NCI-H748 treated with DMSO at 0.1 percent for 48 hours (cell line): ENCODE measurements at places on chromosomes 5 and 9.

- peak; percentile 12 for DNase-seq
These were observed 149.1 kb upstream of the KLF4 start for GRCh38 chr9:107638521-107639310.

DNA sequence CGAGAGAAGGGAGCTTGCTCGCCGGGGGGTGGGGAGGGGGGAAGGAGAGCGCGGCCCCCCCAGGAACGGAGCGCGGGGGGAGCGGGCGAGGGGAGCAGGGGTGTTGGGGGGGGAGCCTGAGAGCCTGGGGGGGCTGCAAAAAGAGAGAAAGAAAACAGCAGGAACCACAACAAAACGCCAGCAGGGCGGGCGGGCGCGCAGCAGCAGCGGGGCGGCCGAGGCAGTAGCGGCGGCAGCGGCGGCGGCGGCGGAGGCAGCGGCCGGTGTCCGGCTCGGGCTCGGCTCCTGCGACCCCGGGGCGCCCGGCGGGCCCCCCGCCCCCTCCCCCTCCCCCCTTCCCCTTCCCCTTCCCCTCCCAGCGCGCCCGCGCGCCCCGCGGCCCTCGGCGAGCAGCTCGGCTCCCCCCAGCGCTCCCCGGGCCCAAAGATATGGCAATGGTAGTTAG is 1.6 kb downstream of the NR2F1 start:
- DNase-seq = no peak

- no peak for DNase-seq
These were observed 51.5 kb downstream of the WNK2 start for GRCh38 chr9:93235300-93235960.

- DNase-seq = no peak
These were observed 11.1 kb downstream of the TTC39B start for GRCh38 chr9:15295761-15296405.

GRCh38 chr5:157719245-157719644 is 12.0 kb upstream of the THG1L start:
- DNase-seq = no peak

DNA sequence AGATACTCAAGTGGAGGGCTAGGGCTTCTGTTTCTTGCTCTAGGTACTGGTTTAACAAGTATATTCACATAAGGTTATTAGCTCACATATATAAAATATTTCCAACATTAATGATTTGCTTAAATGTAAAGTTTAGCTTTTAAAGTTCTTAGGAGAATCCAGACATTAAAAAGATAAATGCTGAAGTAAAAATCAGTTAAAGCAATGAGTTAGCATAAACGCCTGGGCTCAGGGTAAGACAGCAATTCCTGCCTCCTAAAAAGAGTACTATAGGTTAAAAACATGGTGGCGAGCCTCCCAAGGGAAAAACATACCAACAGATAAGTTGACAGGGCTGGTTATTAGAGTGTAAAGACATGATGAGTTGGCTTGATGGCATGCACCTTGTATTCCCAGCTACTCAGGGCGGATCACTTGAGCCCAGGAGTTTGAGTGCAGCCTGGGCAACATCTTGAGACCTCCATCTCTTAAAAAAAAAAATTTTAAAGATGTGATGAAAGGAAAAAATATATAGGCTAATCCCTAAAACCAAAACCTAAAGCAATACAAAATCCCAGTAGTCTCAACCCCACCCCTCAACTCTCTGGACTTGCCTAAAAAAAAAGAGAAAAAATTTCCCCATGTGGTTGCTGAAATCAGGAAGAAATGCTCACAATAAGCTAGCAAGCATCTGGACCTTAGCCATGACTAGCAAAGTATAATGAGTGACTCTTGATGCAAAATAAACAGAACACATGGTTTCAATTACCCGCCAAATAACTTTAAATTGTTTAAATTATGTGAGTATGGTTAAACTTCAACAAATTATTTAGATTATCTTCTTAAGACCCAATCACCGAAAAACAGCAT is 3.6 kb downstream of the GOLPH3 start:
- no peak for DNase-seq

DNA sequence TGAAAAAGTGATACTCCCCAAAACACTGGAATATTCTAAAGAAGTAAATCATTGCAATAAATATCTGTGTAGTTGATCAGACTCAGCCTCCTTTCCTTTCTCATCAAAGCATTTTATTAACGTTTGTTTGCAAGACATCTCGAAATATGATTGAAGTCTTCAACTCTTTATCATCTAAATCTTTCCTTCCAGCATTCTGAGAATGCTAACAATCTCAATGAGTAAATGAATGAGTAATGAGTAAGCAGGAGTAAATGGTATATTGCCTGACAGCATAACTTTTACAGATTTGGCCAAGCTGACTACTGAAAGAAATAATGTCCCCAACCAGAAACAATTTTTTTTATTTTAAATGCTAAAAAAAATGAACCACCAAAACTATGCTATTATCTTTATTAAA is 157.1 kb downstream of the SLCO4C1 start:
- no peak for DNase-seq

DNA sequence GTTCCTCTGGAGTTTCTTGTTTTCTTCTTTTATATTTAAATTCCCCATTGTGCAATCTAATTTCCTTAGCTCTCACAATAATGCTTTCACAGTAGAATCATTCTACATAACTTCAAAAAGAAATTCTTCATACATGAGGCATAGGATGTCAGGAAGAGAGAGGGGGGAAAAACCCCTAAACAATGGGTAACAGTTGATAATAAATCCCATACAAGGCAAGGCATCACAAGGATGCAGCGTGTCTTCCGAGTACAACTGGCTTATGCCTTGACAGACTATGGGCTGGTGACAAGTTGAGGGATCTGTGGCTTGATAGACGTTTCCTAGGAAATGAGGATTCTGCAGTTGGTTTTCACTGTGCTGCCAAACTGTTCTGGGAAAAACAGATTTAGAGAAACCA is 247.4 kb downstream of the ARL15 start:
- DNase-seq = no peak

GRCh38 chr9:72360324-72360723 is 4.7 kb downstream of the ZFAND5 start:
- no peak for DNase-seq

DNA sequence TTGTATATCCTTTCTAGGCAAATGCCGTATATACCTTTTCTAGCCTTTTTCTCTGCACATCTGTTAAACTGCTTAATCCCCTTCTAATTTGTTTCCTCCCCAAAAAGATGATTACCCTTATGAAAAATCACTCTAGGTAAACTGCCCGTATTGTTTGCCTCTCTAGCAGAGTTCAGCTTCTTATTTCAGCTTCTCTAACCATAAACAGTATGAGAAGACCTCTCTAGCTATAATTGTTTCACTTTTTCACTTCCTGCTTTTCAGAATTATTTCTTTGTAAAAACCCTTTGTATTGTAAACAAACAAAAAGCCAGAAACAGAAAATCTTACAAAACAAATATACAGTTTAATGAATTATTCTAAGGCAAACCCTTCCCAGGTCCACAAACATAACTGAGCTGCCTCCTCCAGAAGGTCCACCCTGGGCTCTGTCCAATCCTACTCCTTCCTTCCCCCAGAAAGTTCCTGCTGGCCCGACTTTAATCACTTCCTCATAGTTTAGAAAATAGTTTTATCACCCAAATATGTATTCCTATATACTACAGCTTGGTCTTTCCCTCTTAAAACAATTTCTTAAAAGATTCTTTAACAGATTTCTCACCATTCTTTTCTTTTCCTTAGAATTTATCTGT is 158.1 kb downstream of the FGF1 start:
- DNase-seq = no peak

DNA sequence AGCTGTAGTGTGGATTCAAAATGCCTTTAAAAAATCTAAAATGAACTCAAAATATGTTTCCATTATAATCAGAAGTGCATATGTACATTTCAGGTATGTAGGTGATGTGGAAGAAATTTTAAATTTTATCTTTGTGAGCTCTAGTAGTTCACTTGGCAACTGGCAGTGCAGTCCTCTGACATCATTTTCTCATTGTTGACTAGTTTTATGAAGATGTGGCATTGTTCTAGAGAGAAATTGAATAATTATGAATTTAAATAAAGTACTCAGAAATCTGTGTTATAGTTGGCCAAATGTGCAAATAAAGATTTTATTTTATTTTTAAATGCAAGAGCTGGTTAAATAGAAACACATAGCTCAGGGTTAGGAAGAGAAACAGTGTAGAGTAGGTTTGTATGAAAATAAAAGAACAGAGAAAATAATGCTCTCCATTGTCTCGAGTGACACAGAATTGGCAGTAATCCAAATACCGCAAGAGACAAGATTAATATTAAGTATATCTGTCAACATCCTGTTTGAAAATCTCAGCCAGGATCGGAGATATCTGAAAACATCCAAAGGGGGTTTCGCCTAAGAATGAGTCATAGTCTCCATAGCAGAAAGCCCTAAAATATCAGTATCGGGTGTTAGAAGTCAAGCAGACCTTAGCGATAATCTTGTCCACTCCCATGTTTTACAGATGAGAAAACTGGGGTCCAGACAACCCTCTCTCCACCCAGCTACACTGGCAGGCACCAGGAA is 189.4 kb downstream of the CCDC192 start:
- peak; percentile 68 for DNase-seq

DNA sequence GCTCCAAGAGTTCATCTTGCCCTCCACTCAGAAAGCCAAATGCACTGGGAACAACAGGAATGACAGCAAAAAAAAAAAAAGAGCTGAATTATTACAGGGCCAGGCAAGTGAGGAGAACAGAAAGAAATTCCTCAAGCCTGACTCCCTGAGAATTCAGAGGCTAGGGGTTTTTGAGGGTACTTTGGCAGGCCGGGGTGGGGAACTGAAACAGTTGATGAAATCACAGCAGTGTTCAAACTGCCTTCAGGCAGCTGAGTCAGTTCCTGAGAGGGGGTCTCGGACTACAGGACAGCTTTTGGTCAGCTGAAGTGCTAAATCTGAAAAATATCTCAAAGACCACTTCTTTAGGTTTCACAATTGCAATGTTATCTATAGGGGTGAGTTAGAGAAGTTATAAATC is 419.4 kb downstream of the SEMA5A start:
- no peak for DNase-seq

DNA sequence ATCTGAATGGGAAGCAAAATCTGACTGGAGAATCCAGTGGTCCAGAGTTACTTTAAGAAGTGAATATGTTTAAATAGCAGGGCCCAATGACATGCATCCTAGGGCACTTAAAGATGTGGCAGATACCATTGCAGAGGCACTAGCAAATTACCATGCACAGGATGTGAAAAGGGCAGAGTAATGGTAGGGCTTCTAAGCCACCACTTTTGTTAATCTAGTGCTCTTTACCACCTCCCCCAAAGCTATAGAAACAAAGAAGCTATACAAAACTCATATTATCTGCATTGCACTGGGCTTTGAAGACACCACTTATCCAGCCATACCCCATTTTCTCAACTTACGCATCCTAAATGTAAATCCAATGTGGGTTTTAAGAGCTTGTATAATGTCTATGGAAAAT is 81.2 kb downstream of the ZCCHC7 start:
- no peak for DNase-seq

DNA sequence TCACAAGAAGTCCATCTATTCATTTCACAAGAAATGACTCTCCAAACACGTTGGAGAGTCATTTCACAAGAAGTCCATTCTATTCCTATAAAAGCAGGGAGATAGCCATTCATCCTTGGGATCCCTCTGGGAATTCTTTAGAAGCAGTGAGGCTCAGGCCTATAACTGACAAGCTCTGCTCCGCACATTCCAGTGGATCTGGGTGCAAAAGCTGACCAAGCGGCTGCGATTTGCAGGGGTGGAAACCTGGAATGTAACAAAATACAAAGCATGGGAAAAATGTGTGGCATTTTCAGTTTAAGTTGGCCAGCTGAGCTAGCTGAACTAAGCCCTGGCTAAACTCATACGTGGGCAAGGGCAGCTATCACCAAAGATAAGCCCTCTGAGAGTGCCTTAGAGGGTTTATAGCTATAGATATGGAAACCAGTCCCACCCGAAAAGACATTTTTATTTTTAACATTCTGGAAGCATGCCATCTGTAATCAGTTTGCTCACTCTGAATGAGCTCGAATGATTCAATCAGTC is 8.7 kb downstream of the TAS2R1 start:
- DNase-seq = no peak

- no peak for DNase-seq
These were observed 35.4 kb downstream of the FBXO4 start for GRCh38 chr5:41960481-41960880.

DNA sequence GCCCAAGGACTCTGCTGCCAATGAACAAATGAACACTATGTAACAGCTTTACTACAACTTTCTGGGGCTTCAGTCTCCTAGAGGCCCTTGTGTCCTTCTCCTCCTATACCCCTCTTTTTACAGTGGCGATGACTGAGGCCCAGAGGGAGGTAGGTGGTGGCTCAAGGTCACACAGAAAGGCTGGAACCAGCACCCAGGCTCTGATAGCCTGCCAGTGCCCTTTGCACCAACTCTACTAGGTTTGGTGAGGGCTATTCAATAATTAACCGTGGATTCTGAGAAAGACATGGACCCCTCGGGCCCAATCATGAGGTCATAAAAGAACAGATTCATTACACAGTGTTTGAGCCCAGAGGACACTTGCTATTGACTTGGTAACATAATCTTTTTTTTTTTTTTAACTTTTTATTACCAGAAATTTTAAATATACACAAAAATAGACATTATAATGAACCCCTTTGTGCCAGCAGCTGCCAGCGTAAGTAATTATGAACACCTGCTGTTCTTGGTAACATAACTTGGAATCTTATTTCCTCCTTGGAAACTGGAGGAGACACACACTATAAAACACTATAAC is 6.1 kb upstream of the ALDH1B1 start:
- no peak for DNase-seq

- DNase-seq = no peak
These were observed 171.8 kb upstream of the MVB12B start for GRCh38 chr9:126154869-126155268.

- peak; percentile 71 for DNase-seq
These were observed 25.0 kb upstream of the SPTLC1 start for GRCh38 chr9:92140074-92140753.
